ENCODE measurements at places on chromosomes 1 and 21.

DNA sequence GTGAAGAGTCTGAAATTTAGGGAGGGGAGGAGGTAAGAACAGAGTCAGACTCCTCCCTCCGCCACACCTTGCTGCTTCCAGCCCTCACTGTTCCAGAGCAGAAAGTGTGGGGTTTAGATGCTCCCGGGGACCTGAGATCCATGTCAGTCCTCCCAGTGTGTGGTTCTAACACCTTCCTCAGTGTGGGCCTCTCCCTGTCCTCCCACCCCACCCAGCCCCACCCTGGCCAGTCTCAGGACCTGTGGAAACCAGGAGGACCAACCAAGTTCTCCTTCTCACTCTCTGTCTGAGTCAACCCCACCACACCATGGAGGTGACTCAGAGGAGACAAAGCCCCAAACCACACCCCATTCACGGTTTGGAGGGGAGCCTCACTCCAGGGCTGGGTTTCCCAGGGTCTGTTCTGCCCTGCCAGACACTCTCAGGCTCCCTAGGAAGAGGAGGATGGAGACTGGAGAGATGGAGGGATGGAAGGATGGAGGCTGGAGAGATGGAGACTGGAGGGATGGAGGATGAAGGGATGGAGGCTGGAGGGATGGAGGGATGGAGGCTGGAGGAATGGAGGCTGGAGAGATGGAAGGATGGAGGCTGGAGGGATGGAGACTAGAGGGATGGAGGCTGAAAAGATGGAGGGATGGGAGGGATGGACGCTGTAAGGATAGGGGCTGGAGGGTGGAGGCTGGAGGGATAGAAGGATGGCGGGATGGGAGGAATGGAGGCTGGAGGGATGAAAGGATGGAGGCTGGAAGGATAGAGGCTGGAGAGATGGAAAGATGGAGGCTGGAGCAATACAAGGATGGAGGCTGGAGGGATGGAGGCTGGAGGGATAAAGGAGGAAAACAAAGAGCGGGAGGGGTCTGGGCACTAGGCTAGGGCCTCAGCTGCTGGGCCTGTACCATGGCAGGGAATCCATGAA lies 100.9 kb upstream of the RUNX3 start:
- peak; percentile 83 for DNase-seq

DNA sequence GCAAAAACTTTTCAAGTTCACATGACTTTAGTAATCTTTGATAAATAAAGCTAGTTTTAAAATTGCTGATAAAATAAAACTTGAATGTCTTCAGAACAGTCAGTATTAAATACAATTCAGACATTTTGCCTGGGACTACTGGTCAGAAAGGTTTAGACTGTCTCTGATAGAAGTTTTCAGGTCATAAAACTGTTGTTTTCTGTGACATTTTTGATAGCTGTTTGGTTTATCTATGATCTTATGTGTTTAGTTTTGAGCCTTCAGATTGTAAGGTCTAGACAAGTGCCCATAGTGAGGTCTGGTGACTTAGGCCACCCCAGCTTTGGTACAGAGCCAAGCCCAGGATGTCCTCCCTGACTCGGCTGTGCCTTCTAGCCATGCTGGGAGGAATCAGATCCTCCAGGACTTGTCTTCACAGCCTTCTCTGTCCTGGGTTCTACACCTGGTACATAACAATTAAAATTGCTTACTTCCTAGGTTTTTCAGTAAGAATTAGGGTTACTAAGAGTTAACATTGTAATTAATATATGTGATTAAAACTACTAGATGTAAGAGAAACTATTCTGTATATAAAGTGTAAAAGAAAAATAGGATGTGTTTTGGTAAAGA lies 15.1 kb upstream of the DNAH14 start:
- no peak for DNase-seq

DNA sequence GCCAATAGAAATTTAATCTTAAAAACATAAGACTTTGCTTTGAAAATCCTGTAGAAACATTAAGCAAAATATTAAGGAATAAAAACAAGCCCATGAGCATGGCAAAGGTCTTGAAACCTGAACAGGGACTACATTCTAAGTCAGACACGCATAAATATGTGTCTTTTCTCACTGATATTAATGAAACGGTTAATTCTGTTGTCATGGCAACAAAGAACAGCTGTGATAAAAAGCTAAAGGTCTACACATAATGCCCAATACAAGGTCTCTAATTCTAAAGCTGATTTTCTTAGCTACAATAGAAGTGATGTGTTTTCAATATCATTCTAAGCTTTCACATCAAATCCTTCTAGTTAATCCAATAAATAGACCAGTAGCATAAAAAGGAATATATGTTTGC lies 331.7 kb downstream of the PTBP2 start:
- no peak for DNase-seq

- no peak for DNase-seq
These were observed 642.9 kb downstream of the PTPRU start for GRCh38 chr1:29879217-29879616.

DNA sequence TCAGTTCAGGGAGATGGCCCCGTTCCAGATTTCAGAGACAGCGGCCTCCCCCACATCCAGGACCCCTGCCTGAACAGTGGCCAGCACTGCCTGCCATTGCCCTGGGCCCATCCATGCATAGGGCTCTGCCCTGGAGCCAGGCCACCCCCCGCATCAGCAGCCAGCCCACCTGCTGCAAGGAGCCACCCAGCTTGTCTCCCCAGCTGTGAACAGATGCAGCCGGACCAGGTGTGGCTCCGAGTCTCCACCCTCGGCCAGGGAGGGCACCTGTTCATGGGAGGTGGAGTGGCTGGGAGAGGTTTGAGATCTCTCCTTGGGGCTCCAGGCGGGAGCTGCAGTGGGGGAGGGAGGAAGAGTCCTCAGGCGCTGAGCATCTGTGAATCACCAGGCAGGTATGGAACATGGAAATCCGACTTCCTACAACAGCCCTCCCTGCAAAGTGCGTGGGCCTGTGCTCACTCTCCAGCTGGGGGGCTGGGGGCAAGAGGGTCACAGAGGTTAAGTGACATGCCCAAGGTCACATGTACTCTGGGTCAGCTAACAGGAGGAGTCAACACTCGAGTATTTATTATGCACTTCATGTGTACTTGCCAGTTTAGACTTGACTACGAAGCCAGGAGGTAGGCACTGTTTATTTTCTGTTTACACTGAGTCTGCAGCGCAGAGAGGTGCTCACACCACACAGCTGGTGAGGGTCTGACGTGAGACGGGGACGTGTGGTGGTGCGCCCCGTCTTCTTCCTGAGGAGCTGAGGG lies 4.8 kb upstream of the HES5 start:
- DNase-seq, result no peak

- DNase-seq, result no peak
These were observed 13.2 kb upstream of the SCYL3 start for GRCh38 chr1:169906938-169907337.

DNA sequence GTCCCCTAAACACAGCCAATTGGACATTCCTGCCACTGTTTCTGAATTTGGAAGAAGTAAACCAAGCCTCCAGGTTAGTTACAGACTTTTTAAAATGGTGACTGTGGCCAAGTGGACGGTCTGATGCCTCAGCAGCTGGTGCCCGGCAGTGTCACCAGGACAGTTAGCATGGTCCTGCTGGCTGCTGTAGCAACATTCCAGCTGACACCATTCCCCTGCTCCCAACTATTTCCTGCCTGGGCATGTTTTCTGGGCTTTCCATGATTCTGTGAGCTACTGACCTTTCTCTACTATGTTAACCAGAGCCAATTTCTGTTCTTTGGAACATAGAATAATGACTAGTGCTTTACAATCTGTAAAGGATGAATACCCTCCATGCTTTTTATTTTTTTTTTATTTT lies 95.0 kb downstream of the TLR5 start:
- no peak for DNase-seq

- DNase-seq, result no peak
These were observed 76.3 kb upstream of the SLC44A3 start for GRCh38 chr1:94743862-94744261.

DNA sequence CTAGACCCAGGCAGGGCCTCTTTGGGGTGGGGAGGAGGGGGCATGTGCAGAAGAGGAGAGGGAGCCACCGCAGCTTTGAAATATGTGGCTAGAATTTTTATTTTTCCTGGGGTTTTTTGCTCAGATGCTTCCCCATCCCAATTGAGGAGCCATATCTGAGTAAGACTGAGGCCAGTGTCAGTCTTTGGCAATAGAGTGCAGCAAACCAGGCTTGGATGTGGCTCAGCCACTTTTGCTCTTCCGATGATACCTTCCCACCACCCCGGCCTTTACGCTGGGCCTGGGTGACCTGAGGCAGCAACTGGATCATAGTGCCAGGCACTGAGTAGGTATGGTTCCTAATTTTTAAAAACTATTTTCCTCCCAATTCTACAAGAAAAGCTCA lies 36.9 kb downstream of the KIAA1614 start:
- DNase-seq, result no peak
